ENCODE measurements at places on chromosomes 5 and 9.
A peak's percentile ranks its signal among the peaks of the same experiment; 100 is the strongest.

- DNase-seq, result no peak
These were observed 29.5 kb upstream of the RAPGEF1 start for GRCh38 chr9:131769361-131769760.

DNA sequence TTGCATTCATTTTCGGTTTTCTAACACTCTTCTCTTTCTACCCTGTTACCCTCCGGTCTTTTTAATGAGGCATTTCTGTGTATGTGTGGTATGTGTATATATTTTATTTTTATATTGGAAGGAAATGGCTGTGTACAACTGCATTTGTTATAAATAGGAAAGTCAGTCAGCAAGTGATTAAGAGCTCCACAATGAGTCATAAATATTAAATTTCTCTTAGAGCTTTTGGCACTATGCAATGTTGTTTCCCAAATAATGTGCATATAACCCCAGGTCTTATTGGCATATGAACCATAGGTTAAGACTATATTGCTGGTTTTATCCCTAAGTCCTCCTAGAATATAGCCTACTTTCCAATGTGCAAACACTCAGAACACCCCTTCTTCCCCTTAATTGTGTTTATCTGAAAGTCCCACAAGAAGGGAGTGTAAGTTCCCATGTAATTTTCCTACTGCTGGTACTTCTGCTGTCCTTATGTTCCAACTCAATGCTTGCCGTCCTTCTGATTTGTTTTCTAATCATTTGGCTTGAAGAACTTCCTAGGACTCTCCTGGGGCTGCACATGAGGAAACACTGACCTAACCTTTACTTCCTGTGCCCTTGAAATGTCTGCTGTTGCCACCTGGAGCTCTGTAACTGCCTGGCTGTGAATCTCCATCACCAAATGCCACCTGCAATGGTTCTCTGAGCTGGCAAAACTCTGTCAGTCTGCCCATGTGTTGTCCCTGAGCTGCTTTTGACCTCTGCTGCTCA is 65.5 kb upstream of the PCSK5 start:
- DNase-seq, result no peak

DNA sequence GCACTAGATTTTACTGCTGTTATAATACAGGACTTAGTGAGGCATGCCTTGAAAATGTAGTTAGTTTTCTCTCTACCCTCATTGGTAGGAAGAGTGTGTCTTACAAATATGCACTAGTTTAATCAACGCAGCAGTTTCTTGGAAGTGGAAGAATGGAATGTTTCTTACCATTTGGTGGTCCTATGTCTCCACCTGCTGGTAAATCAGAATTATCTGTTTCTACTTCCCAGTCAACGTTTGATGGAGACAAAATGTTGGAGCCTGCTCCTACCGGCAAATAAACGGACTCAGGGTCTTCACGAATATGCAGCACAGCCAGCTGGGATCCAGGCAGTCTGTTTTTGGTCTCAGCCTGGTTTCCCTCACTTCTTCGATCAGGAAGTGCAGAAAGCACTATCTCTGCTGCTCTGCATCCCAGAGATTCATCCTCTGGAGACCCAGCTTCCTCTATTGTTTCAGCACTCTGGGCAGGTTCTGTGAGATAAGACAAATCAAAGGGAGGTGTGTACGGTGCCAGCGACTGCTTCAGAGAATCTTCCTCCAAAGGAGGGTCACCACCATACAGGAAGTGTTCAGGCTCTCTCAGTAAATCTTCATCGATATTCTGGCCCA is 59.5 kb upstream of the PCA3 start:
- peak; percentile 7 for DNase-seq

DNA sequence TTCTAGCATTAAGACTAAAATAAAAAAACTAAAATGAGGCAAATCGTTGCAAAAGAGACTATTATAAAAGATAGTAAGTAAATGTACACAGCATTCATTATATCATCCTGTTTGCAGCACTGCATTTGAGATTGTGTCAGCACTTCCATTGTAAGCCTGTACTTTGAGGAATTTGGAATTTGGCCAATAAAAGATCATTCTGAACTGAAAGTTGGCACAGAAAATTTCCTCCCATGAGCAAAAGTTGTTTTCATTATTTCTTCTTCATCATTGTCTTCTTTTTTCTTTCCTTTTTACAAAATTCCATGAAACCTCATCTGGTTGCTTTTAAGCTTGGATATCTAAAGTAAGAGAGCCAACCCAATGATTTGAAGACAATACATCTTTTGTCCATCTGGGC is 199.3 kb upstream of the ADAMTSL1 start:
- no peak for DNase-seq

- DNase-seq, result no peak
These were observed 186.6 kb upstream of the PANK3 start for GRCh38 chr5:168765551-168766425.

DNA sequence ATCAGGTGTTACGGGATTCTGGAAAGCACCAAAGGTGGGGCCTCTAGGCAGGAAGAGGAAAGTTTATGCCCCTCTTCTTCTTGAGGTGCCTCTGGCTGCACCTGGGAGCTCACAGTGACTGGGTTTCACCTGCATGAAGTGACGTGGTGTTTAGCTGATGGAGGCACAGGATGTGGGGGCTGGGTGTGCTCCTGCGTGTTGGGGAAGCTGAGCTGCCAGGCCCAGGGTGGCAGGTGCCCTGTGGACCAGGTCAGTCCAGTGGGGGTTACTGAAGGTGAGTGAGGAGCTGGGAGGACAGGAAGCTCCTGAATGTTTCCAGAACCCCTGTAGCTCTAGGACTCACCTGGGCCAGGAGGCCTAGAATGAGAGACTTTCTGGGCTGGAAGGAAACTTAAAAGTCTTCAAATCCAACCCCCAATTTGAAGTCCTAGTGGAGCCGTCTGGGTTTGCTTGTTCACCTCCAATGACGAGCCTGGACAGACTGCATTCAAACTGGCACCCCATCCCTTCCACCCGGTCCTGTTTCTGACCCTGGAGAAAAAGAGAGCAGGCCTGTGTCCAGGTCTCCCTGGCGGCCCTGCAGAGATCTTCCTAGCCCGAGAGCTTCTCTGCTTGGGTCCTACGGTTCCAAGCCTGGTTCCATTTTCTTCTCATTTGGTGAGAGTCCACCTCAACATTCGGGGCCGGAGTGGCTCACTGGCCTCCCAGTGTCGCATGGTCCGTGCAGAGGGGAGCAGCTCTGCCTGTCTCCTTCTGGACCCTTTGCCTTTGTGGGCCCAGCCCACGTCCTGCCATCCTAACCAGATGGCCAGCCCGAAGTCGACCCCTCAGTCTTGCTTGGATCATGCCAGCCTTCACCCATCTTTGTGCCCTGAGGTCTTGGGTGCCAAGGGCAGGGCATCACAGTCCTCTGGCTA is 22.3 kb downstream of the TRAF1 start:
- DNase-seq, result no peak

- DNase-seq, result no peak
These were observed 89.2 kb upstream of the ERBIN start for GRCh38 chr5:65837139-65837538.

GRCh38 chr9:83533296-83533695 is 4.9 kb downstream of the FRMD3 start:
- DNase-seq, result no peak

- no peak for DNase-seq
These were observed 612.7 kb upstream of the DMAC1 start for GRCh38 chr9:8412327-8412726.

DNA sequence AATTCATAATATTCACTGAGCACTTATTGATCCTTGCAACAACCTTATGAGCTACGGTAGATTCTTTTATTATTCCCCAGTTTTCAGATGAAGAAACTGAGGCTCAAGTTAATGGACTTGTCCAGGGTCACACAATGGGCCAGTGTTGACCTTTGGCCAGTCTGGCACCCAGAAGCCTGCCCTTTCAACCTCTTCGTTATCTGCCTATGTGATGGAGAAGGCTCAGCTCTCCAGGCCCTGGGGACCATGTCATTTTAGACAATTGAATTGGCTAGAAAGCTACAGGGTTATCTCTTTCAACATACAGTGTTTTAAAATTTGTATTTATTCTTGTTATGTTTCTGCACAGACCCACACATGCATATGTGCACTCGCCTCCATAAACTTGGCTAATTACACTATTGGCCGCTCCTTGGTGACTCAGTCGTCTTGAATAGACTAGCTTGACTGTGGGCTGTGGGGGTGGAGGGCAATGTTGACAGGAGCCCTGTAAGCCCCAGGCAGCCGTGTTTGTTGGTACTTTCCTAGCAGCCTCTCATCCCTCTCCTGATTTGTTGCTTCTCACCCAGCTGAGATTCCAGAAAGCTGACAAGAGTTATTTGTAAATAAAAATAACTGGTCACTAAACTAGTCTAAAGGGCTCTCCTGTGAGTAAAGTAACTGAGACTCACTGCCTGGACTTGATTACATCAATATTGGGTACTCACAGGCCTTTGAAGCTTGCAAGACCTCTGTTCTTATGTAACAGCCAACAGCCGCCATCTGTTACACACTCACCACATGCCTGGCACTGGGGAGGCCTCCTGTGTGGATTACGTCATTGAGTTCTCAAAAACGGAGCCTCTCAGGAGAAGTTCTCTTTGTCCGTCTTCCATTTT is 8.5 kb upstream of the ANGPTL2 start:
- no peak for DNase-seq

GRCh38 chr9:89388084-89388867 is 70.0 kb downstream of the SECISBP2 start:
- DNase-seq, result no peak

GRCh38 chr9:28249424-28249823 is 676.1 kb upstream of the C9orf72 start:
- DNase-seq, result no peak

- no peak for DNase-seq
These were observed 481.8 kb upstream of the ARRDC3 start for GRCh38 chr5:91864962-91865361.

- peak; percentile 27 for DNase-seq
These were observed 115.8 kb downstream of the DPYSL3 start for GRCh38 chr5:147393874-147394672.

DNA sequence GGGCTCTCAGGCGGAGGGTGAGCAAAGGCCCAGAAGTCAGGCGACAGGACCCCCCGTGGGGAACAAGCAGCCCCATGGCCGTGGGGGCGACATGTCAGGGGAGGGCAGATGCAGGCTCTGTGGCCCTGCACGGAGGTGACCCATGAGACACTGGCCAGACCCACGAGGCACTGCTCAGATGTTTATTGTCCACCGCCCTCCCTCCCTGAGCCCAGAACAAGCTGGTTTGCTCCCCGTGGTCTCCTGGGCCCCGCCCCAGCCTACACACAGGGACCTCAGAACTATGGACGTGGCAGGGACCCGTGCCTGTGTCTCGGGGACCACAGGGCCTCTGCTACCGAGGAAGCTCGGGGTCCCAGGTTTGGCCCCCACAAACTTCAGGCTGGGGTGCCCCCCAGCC is 1.9 kb downstream of the FUT7 start:
- DNase-seq, result no peak

DNA sequence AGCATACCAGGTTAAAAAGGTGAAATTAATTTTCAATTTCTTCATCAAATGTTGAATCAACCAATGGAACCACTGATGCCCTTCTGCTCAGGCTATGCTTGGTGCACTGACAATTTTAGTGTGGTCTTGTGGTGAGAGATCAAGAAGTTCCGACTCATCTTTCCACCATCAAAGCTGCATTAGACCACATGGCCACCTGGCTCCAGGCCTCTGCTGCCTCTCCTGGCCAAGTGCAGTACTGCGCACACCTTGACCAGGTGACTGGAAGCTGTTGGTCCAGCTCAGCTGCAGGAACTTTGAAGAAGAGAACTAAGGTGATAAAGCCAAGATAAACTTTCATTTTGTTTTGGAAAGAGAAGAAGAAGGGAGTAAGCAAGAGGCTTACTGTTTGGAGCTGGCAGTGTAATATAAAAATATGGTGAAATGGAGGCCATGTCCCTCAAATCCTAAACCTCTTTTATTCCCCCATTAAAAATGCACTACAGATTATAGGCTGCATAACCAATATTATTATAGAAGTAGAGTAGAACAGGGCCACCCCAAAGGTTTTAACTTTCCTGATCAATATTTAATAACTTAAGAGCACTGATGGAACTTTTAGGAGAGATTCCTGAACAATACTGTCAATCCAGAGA is 315.5 kb upstream of the C9orf72 start:
- peak; percentile 36 for DNase-seq

- no peak for DNase-seq
These were observed 112.2 kb downstream of the ACTBL2 start for GRCh38 chr5:57370376-57370775.

DNA sequence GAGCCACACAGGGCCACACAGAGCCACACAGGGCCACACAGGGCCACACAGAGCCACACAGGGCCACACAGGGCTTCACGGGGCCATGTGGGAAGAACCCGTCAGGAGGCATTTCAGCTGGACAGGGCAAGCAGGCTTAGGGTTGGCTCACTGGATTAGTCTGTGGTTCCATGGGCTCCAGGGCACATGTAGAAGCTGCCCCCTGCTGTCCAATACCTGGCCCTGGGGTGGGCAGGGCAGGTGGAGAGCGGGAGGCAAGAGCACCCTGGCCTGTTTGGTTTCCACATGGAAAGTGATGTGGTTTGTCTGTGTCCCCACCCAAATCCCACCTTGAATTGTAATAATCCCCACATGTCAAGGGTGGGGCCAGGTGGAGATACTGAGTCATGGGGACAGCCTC is 16.4 kb upstream of the LPCAT1 start:
- DNase-seq, result no peak

GRCh38 chr5:143634689-143635088 is 177.3 kb upstream of the HMHB1 start:
- DNase-seq, result no peak

GRCh38 chr9:99128133-99128406 is 23.2 kb downstream of the TGFBR1 start:
- no peak for DNase-seq

DNA sequence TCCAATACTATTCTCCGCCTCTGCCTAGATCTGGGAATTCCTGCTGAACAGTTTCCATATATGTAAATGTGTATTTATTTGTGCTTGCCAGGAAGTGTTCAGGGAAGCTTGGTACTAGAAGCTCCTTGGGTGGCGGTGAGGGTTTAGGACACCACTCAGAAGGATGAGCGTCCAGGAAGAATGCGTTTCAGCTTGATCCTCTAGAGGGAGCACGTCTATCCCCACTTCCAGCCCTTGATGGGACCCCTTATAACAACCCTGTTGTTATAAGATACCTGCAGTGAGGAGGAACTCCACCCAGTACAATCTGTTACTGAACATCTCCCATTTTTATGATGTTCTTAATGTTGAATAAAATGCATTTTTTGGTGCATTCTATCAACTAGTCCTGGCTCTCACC is 88.9 kb downstream of the CYFIP2 start:
- DNase-seq, result peak; percentile 62

DNA sequence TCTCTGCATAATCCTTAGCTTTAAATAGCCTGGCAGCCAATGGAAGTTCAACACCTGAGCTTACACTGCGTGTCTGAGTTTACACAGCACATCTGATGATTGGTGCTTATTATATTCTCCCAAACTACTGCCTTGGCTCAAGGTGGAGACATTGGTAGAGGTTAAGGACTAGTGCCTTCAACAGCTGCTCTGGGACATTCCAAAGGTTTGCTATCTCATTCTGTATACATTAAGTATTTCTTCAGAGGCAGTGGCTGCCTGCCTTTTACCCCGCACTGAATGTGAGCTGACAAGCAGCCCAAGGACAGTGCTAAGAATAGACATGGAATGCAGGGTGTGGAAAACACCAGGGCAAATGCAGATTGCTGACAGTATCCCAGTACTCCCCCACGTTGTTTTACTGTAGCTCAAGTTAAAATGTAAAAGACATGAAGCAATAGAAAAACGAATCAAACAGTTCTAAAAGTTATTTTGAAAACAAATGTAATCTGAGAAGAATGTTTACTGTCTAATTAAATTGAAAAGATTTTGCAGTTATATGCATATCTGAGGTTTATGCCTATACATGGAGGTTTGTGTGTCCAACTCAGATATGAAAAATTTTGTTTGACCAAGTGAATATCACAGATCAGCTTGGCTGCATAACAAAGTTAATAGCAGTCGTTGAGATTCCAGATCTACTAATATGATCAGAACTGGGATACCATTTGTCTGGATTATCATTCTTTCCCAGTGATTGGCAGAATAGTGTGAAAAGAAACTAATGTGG is 1.8 kb downstream of the HSPB3 start:
- no peak for DNase-seq
